NCI-H446 (cell line): ENCODE measurements at places on chromosomes 5 and 9.

GRCh38 chr5:180852495-180852894 lies 8.6 kb downstream of the ZFP62 start:
- DNase-seq: no peak

DNA sequence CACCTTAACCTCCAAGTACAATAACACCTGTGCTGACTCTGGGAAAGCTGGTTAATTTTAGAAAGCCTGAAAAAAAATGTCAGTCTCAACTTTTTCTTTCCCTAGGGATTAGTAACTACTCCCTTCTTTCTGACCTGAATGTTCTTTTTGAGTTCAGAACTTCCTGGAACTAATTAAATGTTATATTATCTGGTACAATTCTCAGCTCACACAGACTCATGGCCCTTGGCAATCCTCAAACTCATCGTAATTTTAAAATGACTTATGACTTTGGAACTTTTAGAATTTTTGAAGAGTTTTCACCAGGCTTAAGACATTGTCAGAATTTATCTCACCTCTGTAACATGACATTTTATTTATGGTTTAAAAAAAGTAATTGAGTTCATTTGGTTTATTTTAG lies 315.0 kb downstream of the FER start:
- DNase-seq: no peak

DNA sequence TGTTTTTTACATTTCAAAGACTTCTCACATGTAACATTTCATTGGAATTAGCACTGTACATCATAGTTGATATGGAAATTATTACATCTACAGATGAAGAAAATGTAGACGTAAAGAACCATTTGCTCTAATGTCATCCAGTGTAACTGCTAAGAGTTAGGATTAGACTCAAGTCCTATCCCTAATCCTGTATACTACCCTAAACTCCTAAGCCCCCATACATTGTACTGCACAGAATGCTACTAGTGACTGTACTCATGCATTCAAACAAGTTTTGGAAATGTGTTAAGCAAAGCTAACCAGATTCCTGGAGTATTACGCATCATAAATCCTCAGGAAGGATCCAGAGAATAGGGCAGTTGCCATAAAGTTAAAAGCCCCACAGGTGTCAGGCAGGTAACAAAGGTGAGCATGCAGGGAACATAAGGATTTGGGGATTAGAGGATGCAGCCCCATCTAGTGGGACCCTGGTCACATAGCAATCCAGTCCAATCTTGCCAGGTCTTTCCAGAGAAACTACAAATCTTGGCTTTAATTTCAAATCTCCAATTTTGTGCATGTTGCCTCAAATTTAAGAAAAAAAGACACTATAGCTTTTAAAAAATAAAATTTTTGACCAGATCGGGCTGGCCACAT lies 32.0 kb downstream of the HAVCR1 start:
- no peak for DNase-seq

- no peak for DNase-seq
Observed at GRCh38 chr5:95655575-95655974, 9.0 kb downstream of the RFESD start.

DNA sequence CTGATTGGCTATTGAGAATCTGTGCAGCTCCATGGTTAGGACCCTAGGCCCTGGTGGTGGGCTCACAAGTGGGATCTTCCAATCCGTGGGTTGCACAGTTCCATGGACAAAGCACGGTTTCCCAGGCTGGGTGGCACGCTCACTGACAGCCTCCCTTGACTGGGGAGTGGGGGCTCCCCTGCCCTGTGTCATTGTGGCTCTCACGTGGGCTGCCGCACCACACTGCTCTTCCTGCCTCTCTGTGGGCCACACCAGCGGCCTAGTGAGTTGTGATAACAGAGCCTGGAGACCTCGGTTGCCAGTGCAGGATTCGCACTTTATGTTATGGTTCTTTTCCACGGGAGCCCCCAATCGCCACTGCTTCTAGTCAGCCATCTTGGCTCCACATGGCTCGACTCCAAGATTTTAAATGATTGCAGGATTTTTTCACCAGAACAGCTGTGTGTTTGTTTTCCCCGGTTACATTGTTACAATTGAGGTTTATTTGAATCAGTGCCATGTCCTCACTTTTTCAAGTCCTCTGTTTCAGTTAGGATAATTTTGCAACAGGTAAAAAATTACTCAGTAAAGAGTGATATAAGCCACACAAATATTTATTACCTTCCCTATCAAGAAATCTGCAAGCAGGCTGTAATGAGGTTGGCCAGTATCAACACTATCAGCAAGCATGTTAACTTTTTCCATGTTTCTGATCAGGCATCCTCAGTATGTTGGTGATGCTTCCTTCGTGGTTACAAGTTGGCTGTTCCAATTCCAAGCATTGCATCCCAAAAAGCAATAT lies 253.8 kb downstream of the ZNF608 start:
- DNase-seq: no peak
